ENCODE measurements at places on chromosomes 2 and 18. TPM values are rescaled to one million over a fixed set of nuclear protein-coding genes. Genes with fewer than 3 reads are reported as not detected.

AFF3 gene
- total RNA-seq: 0.03 TPM

DNA sequence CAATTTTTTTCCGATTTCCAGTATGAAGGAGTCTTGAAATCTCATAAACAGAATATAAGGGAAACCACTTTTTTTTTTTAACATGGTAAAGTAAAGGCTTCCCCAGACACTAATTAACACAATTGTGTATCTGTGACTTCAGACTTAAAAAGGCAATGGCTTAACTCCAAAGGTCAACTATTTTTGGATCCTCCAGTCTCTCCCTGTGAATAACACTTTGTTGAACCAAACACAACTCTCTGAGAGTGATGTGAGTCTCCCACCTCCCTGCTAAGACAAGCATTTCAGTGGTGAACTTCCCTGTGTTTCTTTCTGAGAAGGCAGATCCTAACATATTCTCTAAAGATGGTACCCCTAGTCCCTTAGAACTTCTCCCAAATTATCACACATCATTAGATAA is 219.6 kb upstream of the RBBP8 start:
- no peak for DNase-seq

GRCh38 chr2:240357641-240358012 is 77.8 kb upstream of the GPC1 start:
- no peak for DNase-seq

BMP10 gene
- not detected for total RNA-seq

DNA sequence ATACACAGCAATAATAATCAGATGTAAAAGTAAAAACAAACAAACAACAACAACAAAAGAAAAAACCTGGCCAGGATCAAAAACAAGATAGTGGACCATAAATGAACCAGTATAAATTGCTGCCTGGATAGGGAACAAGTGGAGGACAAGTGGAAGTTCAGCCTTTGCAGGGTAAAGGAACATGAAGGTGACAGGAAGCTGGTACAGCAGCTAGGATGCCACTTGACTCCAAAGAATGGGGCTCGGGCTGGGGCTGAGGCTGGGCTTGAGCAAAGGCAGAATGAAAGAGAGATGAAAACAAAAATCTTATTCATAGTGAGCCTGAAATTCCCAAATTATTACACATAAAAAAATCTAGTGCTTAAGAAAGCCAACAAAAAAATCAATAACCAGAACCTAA is 146.5 kb downstream of the CDH2 start:
- no peak for DNase-seq
